Left kidney (tissue), 8 donors: ENCODE measurements at places on chromosomes 4 and X.
A peak's percentile ranks its signal among the peaks of the same experiment; 100 is the strongest.

DNA sequence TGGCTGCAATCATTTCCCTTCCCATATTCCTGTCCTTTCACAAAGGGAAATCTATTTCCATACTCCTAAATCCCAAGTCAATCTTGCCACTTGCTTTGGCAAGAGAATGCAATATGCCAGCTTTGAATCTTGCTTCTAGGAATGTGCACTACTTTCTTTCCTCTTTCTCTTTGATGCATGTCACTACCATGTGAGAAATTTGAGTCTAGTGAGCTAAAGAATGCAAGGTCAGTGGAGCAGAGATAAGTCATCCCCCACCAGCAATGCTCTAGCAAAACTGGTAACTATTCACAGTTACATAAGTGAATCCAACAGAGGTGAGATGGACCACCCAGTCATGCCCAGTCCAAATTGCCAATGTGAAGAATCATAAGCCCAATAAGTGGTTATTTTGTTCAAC lies 910.4 kb downstream of the RAB28 start:
- DNase-seq: no peak

- DNase-seq: peak; percentile 75
Observed at GRCh38 chr4:174120446-174121295, 162.8 kb downstream of the FBXO8 start.

- DNase-seq: peak; percentile 17
Observed at GRCh38 chrX:70970482-70970995, 39.6 kb upstream of the SLC7A3 start.

- DNase-seq: no peak
Observed at GRCh38 chr4:25347473-25347872, 29.6 kb upstream of the ANAPC4 start.

DNA sequence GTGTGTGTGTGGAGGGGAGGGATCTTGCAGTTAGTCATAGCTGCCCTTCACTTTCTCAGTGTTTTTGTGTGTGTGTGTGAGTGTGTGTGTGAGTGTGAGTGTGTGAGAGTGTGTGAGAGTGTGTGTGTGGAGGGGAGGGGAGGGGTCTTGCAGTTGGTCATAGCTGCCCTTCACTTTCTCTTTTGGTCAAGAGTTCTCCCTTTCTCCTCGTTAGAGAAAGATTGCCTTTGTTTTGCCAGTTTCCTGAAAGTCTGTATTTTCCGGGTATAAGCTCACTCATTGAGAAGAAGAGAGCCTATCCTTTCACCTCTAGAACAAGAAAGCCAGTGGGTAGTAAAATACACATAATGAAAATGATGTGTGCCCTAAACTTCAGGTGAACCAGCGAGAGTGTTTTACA lies 75.2 kb upstream of the ENPP6 start:
- no peak for DNase-seq
